Stimulated activated CD8-positive, alpha-beta memory T cell treated with anti-CD3 and anti-CD28 coated beads, Interleukin-7, amount 100 ng/mL, for 1 hour (primary cell): ENCODE measurements at places on chromosomes 5 and 9.

- DNase-seq: no peak
Observed at GRCh38 chr5:123157791-123158581, 68.9 kb downstream of the PRDM6 start.

DNA sequence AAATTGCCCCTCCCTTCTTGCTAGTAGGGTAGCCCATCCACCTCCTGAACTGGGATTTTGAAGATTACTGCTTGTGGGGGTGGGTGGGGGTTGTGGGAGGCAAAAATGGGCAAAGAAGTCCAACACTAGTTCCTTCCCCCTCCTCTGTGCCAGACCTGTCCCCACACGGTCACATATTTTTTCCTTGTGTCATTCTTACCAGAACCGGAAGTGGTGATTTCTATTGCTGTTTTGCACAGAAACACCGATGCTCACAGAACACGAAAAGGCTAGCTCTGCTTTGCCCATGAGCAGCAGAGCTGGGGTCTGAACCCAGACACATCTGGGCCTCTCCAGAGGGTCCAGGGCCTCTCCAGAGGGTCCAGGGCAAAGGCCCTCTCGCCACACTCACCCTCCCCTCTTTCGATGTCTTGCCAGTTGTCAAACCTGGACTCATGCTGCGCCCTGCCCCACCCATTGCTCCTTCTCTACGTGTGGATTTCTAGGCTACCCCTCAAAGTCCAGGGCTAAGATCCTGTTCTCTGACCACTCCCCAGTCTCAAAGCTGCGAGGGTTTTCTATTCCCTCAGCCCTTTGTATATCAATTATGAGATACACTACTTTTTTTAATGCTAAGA, 264.4 kb upstream of the MSX2 start:
- no peak for DNase-seq

GRCh38 chr9:7154003-7154619, 396.3 kb downstream of the KDM4C start:
- no peak for DNase-seq

DNA sequence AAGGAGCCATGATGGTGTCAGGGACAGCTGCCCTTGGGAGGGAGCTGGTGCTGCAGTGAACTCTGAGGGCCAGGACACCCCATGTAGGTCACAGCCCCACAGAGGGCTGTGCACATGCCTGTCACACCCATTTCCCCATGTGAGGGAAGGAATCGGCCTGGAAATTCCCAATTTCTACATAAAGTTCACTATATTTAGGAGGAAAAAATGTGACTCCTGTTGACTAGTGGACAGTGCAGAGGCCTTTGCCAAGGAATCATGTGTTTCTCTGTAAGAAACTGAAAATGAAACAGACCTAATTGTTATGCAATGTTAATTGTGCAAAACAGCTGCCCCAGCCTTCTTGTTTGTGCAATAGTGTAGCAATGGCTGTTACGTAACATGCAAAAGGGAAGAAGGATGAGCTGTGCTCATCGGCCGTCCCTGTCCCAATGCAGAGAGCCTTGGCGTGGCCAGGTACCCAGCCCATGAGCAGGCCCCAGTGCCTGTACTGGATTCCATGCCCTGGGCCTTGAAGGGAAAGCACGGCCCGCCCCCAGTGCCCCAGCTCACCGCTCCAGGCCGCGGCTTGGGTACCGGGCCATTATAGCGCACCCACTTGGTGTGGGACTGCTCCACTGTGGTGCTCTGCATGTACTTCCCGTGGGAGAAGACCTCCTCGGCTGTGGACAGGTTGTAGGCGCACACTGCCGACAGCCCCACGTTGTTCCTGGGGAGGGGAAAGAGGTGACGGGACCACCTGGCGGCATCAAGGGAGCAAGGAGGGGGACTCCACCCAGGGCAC, 70.0 kb downstream of the SECISBP2 start:
- no peak for DNase-seq

- DNase-seq: no peak
Observed at GRCh38 chr9:103225702-103226646, 230.8 kb downstream of the CYLC2 start.

DNA sequence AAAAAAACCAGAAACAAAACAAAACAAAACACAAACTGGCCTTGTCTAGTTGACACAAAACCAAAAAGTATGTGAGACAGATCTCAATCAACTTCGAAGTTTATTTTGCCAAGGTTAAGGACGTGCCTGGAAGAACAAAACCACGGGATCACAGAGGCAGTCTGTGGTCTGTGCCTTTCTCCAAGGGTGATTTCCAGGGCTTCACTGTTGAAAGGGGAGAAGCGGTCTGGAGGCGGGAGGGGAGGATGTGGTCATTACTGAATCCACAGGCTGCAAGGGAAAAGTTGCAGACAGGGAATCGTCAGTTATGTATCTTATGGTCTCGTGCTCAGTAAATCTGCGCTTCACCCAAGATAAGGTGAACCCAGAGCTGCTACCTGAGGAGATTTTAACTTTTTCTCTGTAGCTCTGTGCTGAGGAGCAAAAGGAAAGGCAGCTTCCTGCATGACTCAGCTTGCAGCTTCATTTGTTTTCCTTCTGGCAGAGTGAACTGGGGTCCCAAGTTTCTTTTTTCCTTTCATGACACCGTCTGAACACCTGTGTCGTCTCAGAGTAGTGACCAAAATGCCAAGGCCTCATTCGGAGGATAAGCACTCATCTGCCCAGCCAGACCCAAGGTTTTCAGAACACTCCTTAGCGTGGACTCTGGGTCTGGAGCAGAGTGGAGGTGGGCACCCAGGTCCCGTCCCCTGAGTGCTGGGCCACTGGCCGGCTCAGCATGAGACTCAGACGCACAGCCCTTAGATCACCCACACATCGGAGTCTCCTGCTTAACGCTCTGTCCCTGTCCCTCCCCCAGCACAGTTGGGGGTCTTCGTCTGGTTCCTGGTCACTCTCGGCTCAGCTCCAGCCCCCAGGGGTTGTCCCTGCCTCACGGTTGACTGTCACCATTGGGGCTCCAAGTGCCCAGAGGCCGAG, 25.9 kb downstream of the ROPN1L start:
- no peak for DNase-seq

GRCh38 chr5:90134892-90135291, 274.7 kb downstream of the CETN3 start:
- DNase-seq: no peak

DNA sequence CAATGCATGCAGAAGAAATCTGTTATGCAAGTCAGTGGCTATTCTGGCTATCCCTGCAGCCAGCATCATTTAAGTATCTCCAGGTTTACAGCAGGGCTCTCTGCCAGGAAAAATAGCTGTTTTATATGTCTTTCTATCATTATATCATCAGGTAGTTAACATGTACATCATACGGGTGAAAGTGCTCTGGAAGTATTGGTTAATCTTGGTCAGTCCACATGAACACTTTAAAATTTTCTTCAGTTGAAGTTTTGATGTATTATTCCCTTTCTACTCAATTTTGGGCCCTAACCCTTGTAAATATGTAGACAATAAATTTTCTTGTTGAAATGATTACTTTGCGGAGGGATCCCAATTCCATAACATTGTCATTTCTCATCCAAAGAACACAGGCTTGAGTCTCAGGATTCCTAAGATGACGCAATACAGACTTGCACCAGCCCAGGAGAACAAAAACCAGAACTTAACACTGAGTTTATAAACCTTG, 67.5 kb downstream of the SEMA6A start:
- DNase-seq: no peak

DNA sequence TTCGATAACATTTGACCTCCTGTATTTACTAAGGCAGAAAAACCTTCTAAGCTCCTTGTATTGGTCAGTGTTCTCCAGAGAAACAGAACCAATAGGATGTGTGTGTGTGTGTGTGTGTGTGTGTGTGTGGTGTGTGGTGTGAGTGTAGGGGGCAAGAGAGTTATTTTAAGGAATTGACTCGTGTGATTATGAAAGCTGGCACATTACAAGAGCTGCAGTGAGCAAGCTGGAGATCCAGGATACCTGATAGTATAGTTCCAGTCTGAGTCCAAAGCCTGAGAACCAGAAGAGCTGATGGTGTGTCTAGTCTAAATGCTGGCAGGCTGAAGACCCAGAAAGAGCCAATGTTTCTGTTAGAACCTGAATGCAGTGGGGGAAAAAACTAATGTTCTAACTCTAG, 21.2 kb upstream of the PIK3R1 start:
- no peak for DNase-seq

- no peak for DNase-seq
Observed at GRCh38 chr5:33268374-33268773, 172.4 kb upstream of the TARS1 start.

DNA sequence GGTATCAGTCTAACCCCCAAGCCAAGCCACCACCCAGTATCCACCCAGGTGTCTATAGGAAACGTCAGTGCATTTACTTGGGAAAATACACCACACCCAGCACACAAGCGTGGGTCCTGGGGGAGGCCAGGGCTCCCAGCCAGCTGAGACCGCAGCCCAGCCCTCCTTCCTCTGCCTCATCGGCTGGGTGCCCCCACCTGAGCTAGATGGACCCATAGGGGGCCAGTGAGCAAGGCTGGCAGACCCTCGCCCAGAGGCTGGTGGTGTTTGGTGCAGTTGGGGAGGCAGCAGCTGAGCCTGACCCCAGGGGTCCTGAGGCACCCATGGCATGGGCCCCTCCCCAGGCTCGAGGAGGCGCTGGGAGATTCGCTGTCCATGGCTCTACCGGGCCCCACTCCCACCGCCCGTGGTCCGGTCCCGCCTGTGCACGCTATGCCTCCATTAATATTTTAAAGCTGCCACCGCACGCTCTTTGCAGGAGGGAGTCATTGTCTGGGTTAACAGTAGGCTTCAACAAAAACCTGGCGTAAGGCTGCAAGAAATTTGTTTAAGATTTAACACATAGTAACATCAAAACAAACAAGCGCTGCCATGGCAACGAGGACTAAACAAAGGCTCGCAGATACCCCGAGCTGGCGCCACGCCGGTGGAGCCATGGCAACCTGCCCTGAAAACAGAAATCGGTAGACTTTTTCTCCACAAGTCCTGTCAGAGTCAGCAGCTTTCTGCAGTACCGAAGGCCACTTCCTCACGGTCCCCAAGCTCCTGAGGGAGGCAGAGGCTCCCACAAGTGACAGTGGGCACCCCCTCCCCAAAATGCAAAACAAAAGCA, 20.6 kb downstream of the TPPP start:
- peak; percentile 34 for DNase-seq

GRCh38 chr5:88602584-88602983, 280.4 kb downstream of the MEF2C start:
- DNase-seq: no peak

DNA sequence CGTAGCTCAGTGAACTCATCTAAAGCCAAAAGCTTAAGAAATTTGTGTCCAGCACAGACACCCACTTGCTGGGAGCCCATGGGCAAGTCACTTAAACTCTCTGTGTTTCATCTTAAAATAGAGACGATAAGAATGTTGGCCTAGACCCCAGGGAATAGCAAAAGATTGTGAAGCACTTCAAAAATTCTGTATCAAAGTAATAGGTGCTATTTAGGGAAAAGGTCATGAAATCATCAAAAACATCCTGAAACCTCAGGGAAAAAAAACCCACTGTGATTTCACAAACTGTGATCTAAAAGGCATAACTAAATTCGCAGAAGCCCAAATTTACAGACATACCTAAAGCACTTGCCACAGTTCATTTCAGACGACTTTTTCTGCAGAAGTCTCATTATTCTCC, 278.3 kb downstream of the NR2F1-AS1 start:
- DNase-seq: no peak

- DNase-seq: no peak
Observed at GRCh38 chr5:30662373-30662772, 531.1 kb upstream of the CDH6 start.

DNA sequence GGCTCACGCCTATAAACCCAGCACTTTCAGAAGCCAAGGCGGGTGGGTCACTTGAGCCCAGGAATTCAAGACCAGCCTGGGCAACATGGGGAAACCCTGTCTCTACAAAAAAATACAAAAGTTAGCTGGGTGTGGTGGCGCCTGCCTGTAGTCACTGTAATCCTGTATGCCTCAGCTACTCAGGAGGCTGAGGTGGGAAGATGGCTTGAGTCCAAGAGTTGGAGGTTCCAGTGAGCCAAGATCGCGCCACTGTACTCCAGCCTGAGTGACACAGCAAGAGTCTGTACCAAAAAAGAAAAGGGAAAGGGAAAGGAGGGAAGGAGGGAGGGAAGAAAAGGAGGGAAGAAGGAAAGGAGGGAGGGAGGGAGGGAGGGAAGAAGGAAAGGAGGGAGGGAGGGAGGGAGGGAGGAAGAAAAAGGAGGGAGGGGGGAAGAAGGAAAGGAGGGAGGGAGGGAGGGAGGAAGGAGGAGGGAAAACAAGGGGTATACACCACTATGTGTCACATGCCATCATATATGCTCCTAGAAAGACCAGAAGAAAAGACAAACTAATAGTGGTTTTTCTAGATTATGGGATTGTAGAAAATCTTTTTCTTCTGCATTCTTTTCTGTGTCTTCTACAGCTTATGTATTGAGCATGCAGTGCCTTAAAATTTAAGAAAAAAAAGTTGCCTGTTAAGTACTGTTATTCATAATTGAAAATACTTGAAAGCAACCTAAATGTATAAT, 240.1 kb downstream of the DENND1A start:
- no peak for DNase-seq

DNA sequence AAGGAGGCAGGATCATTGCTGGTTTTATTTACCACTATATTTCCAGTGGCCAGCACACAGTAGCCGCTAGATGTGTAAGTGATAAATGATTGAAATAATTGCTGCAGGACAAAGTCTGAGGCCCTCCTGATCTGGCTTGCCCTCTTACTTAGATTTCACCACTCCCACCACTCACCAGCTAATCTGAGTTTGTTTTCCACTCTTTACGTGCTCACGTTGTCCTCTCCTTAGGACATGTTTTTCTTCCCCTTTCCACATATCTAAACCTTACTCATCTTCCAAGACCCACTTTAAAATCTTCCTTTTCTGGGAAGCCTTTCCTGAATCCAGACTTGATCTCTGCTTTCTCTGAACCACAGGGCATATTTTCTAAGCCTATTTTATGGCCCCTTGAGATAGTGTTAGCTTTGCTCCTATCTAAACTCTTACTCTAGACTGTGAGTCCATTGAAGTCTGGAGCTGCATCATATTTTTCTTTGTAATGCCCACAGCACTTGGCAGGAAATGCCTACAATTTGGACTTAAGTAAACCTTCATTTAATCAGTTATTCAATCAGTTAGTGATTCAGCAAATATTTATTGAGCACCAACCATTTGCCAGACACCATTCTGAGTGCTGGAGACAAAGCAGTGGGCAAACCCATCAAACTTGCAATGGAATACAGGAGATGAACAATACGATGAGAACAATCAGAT, 2.4 kb downstream of the TLR4 start:
- DNase-seq: no peak

- DNase-seq: no peak
Observed at GRCh38 chr5:14397717-14398116, 183.9 kb upstream of the OTULINL start.

- DNase-seq: no peak
Observed at GRCh38 chr9:33136721-33137670, 30.1 kb downstream of the B4GALT1 start.

DNA sequence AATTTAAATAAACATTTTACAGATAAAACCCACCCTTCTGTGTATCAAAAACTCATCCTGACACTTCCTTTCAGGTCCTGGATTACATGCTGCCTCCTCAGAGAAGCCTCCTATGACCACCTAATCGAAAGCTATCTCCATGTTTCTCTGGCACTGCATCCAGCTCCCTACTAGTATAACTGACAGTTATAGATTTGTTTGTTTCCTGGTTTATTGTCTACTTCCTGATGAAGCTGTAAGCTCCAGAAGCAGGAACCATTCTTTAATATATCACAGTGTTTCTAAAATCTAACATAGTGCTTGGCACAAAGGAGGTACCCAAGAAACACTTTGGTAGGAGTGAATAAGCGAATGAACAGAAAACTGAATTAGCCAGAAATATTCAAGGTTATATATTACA, 270.4 kb downstream of the EFNA5 start:
- DNase-seq: no peak
